ENCODE measurements at places on chromosomes 3 and 15. TPM values are rescaled to one million over a fixed set of nuclear protein-coding genes. Genes with fewer than 3 reads are reported as not detected.

GRCh38 chr15:39151545-39151944 is 429.3 kb upstream of the THBS1 start:
- H3K4me1 ChIP-seq: peaks cover 4% of the 10 kb centered on the region
- no peak for DNase-seq
- H3K27ac ChIP-seq: no peak overlapping the region
- H3K36me3 ChIP-seq: no peaks in the 10 kb centered on the region

LRRN1 gene
- polyA plus RNA-seq: 25.6 TPM

MST1 gene
- 158 TPM for polyA plus RNA-seq

AADACL2 gene
- not detected for polyA plus RNA-seq

KNG1 gene
- 32.3 TPM for polyA plus RNA-seq

All from hepatocyte (in vitro differentiated cells).